SW480 (cell line): ENCODE measurements at places on chromosomes 16 and 17.

- DNase-seq: no peak
These were observed 22.7 kb upstream of the KCNJ12 start for GRCh38 chr17:21353326-21354010.

DNA sequence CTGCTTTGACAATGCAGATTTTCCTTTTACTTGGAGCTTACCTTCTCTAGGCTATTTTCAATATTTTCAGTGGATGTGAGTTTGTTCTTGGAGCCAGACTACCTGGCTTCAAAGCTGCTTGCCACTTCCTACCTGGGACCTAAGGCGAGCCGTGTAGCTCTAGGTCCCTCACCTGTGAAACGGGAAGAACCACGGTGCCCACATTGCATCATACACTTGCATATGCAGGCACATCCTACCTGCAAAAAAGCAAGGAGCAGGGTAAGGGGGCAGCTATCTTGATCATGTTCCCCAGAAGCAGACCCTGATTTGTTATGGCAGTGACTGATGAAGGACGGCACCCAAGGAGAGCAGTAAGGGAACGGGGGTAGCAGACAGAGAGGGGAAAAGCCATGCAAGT, 27.0 kb upstream of the MPRIP start:
- no peak for DNase-seq

GRCh38 chr17:82915010-82915756, 75.4 kb upstream of the ZNF750 start:
- DNase-seq: no peak

- no peak for DNase-seq
These were observed 485.4 kb downstream of the KCNJ2 start for GRCh38 chr17:70654706-70655105.

DNA sequence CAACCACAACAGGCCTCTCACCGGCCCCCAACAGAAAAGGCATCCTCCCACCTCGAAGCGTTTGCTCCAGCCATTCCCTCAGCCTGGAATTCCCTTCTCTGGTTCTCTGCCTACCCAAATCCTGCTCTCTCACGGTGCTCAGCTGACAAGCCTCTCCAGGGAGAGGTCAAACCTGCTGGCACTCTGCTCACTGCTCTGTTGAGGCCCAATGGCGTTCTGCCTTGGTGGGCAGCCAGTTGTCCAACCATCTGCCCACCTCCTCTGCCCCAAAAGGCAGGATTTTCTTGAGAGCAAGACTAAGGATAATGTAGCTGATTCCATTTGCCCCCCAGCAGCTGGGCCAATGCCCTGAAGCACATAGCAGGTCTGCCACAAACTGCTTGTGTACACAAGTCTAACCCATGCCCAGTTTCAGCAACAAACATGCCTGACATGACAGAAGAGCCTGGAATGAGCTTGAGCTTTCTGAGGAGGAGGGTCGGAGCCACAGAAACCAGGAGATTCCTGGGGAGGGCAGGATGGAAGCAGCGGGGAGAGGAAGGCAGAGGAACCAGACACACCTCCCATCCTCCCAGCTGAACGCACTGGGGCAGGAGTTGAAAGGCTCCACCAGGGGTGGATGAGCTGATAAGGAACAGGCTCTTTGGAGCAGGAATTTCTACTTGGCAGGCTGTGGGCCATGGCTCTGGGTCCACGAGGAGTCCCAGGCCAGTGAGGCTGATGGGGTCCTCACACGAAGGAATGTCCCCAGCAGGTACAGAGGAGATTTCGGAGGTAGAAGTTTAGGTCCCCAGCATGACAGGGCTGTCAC, 23.9 kb downstream of the ARHGAP27 start:
- DNase-seq: no peak

- DNase-seq: no peak
These were observed 106.3 kb downstream of the C16orf95 start for GRCh38 chr16:87210894-87211293.

- DNase-seq: no peak
These were observed 113.1 kb downstream of the SNX29 start for GRCh38 chr16:12089492-12090150.

GRCh38 chr17:29116804-29117753, 63.1 kb downstream of the MYO18A start:
- DNase-seq: peak; percentile 35

DNA sequence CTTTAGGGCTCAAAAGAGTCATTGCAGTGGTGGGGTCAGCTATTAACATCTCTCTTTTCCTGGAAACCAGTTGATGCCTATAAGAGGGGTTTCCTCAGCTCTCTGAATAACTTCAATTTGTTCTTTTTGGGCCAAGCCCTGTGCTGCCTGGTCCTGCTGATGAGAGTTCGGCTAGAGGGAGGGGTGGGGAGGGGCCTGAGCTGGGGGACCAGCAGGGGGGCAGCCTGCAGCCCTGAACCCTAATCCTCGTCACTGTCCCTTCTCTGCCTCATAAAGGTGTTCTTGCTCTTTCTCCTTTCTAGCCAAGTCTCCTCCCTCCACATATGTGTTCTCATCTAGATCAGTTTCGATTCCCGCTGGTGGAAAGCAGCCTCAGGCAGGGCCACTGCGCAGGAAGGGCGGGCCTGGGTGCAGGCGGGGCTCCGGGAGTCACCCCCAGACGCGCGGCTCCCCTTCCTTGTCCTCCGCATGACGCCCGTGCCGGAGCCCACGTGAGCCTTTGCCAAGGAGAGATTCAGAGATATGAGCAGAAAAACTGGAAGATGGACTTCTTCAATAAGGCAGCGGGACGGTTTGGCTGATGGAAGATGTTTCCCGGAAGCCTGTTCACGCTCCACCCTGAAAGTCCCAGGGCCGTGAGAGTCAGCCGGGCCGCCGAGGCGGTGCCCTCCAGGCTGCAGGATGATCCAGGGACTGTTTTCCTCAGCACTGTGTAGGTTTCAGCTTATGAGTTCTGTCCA, 15.0 kb upstream of the RHOT1 start:
- peak; percentile 76 for DNase-seq

DNA sequence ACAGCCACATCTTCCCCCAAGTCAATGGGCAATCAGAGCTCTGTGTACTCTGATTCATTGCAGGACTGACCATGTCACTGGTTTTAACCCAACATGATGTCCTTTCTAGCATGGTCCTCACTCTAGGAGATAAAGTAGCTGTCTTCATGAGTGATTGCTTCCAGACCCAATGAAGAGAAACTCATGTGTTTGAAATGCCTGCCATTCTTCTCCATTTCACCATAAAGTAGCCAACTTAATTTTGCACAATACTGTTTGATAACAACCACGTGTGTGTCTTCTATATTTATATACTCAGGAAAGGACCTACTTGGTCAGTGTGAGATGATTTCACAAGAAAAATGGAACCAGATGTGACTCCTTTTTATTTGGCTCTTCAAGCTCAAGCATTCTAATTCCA, 172.5 kb downstream of the AXIN2 start:
- DNase-seq: no peak

DNA sequence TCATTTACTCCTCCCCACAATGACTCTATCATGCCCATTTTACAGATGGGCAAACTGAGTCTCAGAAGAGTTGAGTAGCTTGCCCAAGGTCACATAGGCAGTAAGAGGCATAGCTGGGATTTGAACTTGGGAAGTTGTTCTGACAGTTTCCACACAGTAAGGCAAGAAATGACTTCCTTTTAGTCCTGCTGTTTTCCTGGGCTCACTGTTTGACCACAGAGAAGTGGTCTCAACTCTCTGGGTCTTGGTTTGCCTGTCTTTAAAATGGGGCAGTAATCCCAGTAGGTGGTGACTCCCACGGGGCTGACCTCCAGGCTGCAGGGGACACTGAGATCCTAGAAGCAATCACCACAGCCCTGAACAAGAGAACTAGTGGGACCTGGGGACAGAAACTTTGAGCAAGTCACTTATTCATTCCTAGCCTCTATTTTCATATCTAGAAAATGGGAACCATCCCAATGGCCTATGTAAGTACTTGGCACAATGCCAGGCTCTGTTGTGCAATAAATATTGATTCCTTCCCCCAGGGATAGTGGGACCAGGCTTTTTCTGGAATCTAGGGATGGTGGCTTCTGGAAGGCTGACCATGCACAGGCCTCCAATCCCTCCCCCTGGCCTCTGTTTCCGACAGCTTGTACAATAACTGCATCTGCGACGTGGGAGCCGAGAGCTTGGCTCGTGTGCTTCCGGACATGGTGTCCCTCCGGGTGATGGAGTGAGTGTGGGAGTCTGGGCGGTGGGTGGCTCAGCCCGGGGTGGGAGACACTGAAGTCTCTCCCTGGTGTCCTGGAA, 20.5 kb downstream of the DEXI start:
- no peak for DNase-seq

DNA sequence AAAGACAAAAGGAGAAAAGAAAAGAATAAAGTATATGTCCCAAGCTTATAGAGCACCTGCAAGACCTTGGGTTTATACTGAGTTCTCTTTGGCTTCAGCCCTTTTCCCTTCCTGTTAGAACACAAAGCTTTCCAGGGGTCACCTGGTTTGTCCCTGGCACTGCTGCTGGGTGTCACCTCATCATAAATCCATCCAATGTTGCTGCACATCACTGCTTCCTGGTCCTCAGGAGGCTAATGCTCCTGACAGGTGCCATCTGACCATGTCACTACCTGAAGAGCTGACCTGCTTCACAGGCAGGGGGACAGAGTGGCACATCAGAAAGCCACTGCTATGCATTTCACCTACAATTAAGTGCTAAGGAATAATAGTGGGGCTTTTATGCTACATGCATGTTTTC, 164.6 kb upstream of the ELAC2 start:
- DNase-seq: no peak

DNA sequence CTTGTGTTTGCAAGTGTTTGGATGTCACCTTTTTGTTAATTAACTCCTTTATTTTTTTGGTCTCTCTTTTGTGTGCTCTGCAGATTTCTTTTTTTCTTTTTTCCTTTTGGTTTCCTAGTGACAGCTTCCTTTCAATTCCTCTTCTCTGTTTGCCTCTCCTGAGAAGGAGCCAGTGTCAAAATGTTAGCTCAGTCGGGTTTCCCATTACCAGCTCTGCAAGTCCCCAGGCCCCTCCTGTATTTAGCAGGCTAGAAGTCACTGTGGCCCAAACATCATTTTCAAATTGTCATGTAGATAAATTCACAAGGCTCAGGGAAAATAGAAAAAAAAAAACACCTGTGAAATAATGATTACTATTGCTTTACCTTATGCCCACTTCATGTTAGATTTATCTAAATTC, 1621.6 kb downstream of the CDH8 start:
- DNase-seq: no peak

GRCh38 chr17:68461122-68461539, 3.8 kb upstream of the WIPI1 start:
- DNase-seq: peak; percentile 81

DNA sequence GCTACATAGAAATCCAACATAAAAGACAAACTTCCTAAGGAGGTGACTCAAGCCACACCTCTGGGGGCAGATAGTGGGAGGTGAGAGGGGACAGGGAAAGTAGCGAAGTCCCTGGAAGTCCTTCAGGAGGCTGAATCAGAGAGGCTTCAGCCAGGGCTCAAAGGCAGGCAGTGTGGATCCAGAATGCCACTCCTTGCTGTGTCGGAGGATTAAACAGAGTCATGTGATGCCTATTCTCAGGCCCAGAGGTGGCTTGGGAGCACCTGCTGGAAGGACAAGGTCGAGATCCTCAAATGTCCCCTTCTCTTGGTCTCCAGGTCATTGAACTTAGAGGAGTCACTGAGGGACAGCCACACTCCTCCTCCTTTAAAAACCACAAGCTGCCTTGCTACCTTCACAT, 391.1 kb downstream of the SOX9 start:
- DNase-seq: peak; percentile 35

DNA sequence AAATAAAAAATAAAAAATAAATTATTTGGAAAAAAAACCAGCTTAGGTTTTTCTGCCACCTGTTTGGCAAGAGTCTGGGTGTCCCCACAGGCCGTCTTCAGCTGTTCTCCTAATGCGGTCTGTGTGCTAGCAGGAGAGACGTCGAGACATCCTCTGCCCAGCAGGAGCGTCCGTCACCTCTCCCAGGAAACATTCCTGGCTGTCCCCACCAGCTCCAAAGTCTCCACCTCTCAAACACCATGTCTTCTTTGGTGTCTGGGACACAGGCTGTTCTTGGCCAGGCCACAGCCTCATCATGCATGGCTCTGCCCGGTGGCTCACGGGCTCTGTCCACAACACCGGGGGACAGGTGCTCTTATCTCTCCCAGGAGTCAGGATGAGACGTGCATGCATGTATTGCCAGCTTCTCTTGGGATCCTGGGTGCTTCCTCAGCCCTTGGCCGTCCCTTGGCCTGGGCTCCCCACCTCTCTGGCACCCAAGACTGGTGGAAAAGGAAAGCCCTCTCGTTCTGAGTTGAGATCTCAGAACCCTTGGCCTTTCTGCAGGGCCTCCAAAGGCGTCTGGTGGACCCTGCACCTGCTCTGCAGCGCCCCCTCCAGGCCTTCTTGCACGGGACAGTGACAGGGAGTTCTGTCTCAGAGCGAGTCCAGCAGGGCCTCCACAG, 84.9 kb upstream of the CBX4 start:
- DNase-seq: no peak

- DNase-seq: no peak
These were observed 135.6 kb downstream of the GAS7 start for GRCh38 chr17:10062691-10063385.

DNA sequence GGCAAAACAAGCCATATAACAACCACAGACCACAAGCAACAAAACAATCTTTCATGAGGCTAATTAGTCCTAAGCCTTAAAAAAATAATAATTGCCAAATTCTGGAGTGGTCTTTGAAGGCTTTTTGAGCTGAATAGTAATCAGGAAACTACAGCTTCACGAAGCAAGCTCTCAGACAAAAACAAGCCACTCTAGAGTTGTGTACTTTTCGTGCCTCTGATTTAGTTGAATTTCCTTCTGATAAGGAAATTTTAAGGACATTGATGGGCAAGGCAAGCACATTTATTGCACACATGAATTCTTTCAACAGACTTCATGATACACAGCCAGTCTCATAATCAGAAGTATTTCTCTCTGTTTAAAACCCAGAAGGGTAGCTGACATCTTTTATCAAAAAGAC, 130.8 kb upstream of the IRX3 start:
- no peak for DNase-seq

DNA sequence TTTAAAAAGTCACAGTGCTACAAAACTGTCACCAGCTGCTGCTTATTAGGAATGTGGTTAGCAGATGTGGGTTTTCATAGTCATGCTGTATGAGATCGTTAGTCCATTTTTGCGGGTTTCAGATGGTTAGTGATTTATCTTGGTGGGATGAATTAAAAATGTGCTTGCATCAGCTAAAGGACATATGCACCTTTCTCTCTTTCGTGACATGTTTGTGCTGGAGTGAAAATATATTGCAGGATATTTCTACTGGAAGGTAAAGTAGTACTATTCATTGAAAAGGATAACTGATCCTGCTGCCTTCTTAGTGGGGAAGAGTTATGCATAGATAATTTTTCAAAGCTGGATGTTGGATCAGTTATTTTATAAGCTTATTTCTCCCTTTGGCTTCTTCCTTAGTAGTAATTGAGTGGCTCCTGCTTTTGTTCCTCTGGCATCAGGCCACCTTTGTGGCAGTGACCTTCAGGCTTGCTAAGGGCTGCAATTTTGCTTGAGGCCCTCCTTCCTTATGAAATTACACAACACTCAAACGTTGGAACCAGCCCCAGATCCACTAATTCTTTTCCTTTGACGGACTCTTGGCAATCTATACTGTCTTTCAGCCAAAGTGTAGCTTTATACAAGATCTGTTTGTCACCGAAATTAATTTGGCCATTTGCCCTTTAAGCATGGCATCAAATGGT, 7.5 kb upstream of the SNTB2 start:
- peak; percentile 34 for DNase-seq

- no peak for DNase-seq
These were observed 40.3 kb downstream of the MEAK7 start for GRCh38 chr16:84464116-84464515.

GRCh38 chr17:49217651-49218413, 7.3 kb downstream of the ABI3 start:
- no peak for DNase-seq

GRCh38 chr16:59988591-59988990, 1254.5 kb upstream of the GOT2 start:
- no peak for DNase-seq
